Stimulated activated CD4-positive, alpha-beta T cell treated with anti-CD3 and anti-CD28 coated beads, Interleukin-2, amount 100 ng/mL, for 4 hours (primary cell): ENCODE measurements at places on chromosomes 2 and 18.

GRCh38 chr2:226488034-226488433 lies 311.6 kb downstream of the IRS1 start:
- no peak for DNase-seq

DNA sequence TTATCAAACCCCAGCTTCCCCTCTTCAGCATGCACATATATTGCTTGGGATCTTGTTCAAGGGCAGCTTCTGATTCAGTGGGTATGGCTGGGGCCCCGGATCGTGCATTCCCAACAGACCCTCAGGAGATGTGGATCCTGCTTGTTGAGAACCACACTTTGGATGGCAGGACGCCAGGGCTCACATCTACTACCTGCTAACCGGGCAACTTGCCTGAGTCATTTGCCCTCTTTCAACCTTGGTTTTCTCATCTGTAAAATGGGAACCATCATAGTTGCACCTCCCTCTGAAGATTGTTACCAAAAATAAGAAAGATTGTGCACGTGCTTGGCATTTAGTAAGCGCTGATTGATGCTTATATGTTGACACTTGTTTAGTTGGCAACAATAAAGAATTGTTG lies 154.6 kb downstream of the ACKR3 start:
- DNase-seq, result no peak

DNA sequence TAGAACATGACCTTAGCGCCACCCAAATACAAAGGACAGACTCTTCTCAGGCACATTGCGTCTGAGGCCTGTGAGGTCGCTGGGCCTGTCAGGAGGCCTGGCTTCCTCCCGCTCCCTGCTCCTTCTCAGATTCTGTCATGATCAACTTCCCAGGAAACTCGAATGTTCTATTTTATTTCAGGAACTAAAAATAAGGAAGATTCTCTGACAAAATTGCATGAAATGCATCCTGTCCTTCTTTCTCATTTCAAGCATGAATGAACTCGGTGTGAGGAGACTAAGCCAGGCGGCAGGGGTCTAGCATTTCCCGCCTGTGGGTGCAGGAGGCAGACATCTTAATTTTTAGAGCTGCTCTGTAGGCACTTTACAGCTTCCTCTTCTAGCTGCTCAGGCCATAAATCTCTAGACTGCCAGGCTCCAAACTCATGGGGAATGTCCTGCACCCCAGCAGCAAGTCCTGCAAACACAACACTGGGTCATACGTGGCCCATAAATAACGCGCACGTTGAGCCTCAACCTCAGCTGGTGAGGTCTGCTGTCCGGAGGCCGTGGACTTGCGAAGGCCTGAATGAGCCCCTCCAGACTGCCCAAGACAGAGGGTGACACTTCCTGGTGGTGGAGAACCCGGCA lies 109.7 kb upstream of the ZNF236 start:
- DNase-seq, result no peak

GRCh38 chr18:21183670-21184069 lies 58.4 kb upstream of the GREB1L start:
- DNase-seq, result no peak

GRCh38 chr2:198890490-198890889 lies 567.2 kb downstream of the SATB2 start:
- no peak for DNase-seq

- DNase-seq, result no peak
Measured at GRCh38 chr2:19868224-19868623, 33.6 kb downstream of the TTC32 start.

DNA sequence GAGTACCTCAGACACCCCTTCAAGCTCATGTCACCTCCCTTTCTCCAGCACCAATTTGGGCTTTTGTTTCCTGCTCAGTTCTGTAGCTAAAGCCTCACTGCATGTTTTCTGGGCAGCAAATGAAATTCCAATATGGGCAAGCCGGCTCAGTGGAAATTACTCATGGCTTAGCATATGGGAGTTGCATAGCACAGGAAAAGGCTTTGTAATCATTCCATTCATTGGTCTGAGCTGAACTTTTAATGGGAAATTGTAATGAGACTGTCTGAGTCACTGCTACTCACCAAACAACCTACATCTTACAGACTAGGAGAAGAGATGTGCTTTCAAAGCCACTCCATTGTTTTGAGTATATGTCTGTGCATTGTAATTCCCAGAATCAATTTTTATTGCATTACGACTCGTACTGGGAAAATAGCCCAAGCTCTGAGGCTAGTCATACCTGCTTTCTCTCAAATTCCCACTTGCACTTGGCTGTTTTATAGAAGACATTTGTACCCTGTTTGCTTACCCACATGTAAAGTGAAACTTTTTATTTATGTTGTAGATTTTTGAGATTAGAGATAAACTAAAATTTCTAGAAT lies 139.5 kb upstream of the LRATD1 start:
- no peak for DNase-seq

DNA sequence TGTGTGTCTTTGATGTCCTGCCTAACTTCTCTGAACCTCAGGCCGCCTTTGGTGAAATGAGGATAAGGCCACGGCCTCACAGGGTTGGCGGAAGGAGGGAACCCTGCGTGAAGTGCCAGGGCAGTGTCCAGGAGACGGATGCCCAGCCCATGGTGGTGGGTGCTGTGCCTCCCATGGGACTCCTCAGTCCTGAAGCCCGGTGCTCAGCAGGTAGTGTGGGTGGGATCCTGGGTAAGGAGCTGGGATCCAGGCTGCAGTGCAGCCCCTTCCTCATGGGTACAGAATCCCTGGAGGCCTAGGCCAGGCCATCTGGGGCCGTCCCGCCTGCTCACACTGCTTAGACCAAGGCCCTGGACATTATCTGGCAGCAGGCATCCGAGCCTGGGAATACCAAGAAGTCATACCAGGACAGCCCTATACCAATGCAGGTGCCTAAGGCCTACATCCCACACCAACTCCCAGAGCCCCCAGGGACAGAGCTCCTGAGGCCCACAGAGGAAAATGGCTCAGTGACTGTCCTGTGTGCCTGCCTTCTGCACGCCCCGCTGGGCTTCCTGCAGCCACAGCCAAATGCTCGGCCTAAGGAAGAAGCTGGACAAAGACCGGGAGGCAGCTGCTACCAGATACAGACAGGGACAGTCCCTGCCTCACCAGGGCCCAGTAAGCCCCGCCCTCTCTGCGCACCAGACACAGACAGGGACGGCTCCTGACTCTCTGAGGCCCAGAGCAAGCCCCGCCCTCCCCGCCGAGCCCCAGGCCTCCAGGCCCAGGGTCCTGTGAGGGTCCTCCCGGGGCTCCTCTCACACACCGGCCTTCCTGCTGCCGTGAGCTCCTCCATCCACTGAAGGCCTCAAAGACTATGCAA lies 78.0 kb downstream of the NDUFA10 start:
- DNase-seq, result no peak

DNA sequence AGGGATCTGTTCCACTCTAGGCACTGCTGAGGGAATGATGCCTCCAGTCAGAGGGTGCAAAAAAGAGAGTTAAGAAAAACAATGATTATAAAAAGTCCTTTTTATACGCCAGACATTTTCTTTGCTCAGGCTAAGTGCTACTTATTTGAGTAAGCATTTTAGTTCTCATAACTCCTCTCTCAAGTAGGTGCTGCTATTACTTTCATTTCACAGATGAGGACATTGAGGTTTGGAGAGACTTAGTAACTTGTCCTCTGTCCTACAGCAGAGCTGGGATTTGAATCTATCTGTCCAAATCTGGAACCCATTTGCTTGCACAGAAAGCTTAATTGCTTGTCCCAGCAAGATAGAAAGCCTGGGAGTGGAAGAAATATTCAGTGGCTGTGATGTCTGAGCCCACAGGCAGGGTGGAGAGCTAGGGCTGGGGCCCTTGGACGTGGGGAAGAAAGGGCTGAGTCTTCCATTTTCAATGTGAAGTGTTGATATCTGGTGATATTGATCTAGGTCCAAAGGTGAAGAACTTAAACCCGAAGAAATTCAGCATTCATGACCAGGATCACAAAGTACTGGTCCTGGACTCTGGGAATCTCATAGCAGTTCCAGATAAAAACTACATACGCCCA lies 5.8 kb downstream of the IL37 start:
- no peak for DNase-seq

DNA sequence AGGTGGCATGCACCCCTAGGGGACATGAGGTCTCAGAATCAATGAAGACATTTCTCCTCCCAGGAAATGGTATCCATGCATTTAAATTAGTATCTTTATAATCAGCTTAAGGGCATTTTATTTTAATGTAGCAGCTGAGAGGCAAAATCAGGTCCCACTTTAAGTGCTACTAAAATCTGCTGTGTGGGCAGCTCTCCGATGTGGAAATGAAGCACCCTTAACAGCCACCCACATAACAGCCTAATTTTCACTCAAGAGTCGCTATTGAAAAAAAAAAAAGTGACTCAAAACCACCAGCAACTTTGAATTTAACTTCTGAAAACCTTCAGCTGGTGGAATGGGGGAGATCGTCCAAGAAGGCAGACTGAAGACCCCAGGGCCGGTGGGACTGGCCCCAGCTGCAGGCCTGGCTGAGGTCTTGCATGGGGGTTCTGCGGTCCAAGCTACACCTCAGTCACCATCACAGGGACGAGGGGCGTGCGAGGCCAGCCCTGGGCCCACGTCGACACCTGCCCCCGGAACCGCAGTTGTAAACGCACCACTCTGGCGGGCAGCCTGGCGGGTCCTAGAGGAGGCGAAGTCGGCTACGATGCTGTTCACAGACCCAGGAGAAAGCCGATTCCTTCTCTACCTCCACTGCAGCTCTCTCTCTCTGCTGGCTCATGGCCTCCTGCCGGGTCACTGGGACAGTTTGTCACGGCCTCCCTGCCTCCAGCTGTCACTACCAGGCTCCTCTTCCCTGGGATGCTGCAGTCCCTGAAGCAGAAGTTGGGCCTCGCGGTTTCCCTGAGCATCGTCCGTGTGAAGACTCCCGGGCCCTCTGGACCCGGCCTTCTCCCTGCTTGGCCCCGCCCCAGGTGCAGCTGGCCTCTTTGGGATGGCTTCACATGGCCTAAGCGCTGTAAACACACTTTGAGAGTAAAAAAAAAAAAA lies 111.9 kb downstream of the KCNF1 start:
- DNase-seq, result no peak

DNA sequence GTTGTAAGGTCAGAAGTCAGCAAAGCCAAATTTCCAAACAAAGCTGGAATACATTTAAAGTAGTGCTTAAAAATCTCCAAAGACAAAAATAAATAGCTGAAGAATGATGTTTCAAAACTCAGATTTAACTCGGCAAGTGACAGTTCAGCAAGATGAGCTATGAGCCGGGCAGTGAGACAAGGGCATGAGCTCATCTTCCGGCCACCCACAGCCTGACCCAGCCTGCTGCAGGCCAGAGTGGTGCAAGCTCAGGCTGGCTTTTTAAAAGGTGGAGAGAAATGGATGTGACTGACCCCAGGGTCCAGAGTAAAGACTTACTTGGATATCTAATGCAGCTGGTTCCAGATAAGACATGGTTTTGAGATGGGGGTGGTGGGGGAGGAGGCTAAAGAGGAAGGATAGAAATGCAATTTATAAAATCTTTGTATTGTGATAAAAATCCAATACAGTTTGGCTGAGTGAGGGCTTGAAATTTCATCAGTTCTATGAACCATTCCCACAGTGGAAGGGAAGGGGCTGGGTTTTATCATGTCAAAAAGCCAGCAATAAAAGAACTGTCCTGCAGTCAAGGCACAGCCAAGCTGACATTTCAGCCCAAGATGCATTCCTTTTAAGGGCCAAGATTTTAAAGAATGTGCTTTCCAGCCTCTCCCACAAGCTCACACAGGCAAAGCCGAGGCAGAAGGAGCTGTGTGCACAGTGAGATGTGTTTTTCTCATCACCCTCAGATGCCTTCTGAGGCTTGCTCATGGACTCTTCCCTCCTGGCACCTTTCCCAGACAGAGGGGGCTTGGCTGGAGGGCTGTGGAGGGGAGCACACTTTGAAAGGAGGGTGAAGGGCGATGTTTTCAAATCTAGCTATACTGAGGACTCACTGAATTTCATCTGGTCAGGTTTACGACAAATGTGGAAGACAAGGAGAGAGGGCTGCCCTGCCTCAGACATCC lies 97.9 kb upstream of the KLHL29 start:
- DNase-seq, result no peak

GRCh38 chr18:22368021-22368420 lies 49.7 kb downstream of the CTAGE1 start:
- DNase-seq, result no peak

DNA sequence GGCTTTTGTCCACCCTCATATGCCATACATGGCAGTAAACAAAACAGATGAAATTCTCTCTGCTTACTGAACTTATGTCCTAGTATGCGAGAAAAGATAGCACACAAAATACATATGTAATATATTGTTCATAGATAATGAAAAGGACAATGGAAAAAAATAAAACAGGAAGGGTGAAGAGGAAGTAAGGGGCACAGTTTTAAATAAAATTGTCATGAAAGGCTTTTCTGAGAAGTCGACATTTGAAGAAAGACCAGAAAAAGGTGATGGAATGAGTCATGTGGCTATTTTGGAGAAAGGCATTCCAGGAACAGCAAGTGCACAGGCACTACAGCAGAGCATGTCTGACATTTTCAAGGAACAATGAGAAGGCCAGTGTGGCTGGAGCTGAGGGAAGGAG lies 56.4 kb downstream of the KCNH7 start:
- DNase-seq, result no peak

- no peak for DNase-seq
Measured at GRCh38 chr18:31162419-31162793, 250 bp downstream of the DSC1 start.

DNA sequence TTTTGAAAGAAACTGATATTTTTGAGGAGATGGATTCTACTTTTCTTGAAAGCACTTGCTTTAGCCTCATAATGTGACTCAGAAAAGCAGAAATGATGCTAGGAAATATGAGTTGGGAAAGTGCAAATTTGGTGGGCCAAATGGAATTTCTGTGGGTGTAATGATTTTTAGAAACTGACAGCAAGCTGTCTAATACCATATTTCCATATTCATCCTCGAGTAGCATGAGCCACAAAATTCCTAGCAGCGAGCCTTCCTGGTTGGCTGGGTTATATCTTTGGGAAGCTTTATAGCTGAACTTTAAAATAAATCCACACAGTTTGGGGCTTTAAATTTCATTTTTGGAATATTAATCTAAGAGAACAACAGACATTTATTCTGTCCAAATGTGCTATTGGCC lies 190.0 kb downstream of the DSC3 start:
- DNase-seq, result no peak

GRCh38 chr18:58865701-58866065 lies 1.0 kb downstream of the ZNF532 start:
- DNase-seq, result no peak

DNA sequence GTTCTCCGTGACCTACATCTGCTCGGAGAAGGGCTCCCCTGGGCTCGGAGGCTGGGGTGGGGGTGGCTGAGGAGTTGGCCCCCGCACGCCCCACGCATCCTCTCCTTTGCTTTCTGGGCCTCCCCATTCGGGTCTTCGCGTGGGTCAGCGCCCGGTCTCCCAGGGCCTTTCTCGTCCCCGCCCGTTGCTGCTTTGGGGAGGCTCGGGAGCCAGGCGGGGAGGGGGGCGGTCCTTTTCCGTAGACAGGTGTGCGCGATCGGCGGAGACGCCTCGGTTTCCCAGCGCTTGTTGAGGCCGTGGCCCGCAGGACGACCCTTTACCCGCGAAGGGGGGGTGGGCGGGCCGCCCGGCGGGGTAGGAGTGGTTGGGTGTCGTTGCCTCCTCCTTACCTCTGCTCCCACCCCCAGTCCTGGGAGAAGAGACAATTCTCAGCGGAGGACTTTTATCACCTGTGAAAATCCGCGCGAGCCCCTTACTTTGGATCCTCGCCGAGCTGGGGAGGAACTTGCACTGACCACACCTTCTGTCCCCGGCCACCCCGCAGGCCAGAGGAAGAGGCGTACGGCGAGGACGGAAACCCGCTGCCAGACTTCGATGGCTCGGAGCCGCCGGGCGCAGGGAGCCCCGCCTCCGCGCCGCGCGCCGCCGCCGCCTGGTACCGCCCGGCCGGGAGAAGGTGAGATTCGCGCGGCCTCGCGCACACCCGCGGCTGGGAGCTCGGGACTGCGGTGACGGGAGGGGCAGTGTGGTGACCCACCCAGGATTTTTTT lies 2.6 kb downstream of the ADCYAP1 start:
- no peak for DNase-seq
